ENCODE measurements at places on chromosomes 2 and 18.

DNA sequence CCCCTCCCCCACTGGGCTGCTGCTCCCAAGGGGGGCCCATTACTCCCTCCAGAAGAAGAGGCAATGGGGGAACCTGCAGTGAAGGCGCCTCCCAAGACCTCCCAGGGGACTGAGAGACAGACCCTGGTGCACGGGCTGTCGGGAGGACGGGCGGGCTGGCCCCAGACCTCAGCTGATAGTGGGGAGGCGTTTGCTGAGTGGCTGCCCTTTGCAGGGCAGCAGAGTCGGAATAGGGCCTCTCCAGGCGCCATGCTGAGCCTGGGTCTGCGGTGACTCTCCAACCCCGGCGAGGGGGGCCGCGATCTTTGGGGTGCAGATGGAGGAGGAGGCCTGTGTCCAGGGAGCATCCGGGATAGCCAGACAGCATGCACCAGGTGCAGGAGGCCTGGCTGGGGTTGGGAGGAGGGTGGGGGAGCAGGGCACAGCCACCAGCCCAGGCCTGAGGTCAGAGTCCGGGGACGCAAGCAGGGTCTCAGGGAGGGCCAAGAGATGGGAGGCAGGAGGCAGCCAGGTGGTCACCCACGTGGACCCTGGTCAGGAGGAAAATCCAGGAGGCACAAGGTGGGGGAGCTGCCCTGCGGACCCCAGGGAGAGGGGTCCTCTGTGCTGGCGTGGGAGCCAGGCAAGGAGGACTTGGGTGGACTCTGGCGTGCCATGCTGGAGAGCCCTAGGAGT is 11.0 kb downstream of the CROCC2 start:
- DNase-seq, result peak; percentile 19

GRCh38 chr2:95047629-95048510 is 22.4 kb downstream of the MAL start:
- peak; percentile 19 for DNase-seq

- DNase-seq, result no peak
These were observed 112.5 kb downstream of the SMAD7 start for GRCh38 chr18:48838166-48838775.

- peak; percentile 13 for DNase-seq
These were observed 97.1 kb downstream of the USP40 start for GRCh38 chr2:233469261-233470010.

GRCh38 chr2:171688129-171688465 is 828 bp downstream of the DYNC1I2 start:
- DNase-seq, result no peak

DNA sequence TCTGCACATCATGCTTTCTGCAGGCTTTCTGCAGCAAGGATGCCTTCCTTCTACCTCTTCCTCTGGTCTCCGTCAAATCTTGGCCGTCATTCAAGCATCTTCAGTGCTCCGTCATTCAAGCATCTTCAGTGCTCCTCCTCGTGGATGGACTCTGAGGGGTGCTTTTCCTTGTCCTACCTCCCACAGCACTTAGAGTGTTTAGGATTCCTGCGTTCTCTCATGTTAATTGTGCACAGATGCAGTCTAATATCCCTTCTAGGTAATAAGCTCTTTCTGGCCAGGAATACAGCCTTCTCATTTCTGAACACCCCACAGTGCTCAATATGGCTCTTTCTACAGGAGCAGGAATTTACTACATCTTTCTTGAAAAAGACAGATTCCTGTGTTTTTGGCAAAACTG is 59.8 kb downstream of the ZNF236 start:
- DNase-seq, result no peak

- no peak for DNase-seq
These were observed 31.5 kb upstream of the LYPD6B start for GRCh38 chr2:149006883-149007543.

DNA sequence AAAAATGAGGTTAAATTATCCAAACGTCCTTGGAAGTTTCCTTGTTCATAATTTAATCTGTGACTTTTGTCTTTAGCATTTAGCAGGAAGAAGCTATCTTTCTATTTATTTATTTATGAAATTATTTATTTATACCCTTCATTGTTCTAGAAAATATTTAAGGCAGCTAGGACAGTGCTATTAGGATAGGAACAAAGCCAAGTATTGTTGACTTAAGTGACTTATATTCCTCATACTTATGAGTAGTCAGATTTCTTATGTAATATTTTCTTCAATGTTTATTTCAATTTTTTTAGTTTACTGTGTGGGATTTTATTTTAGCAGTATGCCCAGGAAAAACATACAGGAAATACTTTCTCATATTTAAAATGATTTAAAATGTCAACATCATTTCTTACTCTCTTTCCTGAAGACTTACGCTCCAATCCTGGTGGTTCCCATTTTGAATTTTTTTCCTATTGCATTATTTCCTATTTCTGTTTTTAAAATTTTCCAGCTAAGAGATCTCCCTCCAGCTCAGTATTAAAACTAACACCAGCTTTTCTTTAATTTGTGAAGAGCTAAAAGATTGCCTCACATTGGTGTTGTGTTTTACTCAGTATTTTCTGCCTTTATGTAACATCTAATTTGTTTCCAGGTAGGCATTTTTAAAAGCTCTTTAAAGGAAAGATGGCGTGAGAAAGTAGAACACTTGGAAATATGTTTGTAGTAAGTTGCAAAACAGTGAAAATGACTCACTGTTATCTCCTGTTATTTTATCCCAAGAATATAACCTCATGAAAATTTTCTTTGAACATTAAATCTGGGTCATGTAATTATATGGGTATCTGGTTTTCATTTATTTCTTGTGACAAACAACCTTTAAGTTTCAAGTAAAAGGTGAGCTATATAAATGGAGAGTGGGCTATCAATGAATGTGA is 32.2 kb downstream of the MAPRE2 start:
- no peak for DNase-seq

DNA sequence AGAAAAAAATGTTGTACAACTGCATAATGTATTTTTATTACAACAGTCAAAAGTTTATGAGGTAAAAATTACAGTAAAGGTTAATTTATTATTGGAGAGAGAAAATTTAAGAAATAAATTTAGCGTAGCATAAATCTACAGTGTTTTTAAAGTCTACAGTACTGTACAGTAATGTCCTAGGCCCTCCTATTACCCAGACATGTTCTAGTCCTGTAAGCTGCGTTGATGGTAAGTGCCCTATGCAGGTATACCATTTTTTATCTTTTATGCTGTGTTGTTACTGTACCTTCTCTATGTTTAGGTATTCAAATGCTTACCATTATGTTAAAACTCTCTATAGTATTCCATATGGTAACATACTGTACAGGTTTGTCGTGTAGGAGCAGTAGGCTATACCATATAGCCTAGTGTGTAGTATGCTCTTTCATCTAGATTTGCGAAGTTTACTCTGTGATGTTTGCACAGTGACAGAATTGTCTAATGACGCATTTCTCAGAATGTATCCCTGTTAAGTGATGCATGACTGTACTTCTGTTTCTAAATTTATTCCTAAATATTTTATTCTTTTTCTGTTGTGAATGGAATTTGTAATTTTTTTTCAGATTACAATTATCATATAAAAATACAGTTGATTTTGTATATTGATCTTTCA is 24.5 kb downstream of the ABI2 start:
- no peak for DNase-seq

DNA sequence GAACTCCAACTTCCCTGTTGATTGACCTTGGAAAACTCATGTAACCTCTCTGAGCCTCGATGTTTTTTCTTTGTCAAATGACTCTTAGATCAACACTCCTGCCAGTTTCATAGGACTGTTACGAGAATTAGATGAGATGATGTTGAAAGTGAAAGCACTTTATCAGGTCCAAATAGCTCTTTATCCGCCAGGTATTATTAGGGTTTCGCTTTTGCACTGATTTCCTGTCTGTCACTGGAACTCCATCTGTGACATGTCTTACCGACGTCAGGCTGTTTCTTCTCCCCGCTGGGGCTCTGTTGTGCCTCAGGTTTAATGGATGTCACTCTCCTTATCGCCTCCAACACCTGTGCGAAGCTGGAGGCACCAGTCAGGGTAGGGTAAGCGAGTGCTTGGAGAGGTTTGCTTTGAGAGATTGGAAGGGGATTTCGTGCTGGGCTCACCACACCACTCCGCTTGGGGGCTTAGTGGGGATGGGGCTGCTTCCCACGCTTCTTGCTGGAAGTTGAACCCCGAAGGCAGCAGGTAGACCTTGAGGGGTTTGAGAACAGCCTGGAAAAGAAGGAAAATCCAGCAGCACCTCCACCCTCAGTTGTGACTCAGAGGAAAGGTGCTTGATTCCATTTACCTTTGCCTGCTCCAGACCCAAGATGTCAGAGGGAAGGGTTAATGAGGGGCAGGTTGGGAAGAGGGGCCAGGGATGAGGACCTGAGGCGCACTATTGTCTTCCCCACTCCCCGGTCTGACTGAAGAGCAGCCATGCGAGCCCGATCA is 4.3 kb downstream of the GAD1 start:
- peak; percentile 48 for DNase-seq

DNA sequence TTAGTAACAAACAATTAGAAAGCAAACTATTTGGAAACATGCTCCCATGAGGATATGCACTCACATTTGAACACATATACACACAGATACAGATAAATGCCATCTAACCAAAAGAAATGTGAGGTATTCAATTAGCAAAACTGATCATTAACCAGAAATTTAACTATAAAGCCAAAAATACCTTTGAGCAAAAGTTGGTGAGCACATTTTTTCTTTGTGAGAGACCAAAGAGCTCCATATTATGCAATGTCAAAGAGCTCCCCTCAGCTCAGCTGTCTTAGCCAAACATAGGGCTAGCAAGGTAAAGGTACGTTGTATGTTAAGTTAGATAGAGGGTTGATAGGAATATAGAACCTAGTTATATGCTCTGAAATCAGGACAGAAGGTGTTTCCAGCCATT is 43.8 kb downstream of the CYBRD1 start:
- DNase-seq, result no peak

- no peak for DNase-seq
These were observed 99.5 kb upstream of the AGAP1 start for GRCh38 chr2:235394278-235394828.

- no peak for DNase-seq
These were observed 15.5 kb downstream of the CEP192 start for GRCh38 chr18:13006531-13007247.

GRCh38 chr2:15914596-15915385 is 25.6 kb upstream of the MYCN start:
- DNase-seq, result no peak

GRCh38 chr2:14363976-14364375 is 268.5 kb upstream of the LRATD1 start:
- no peak for DNase-seq

- DNase-seq, result no peak
These were observed 1086.8 kb upstream of the PIK3C3 start for GRCh38 chr18:40868110-40868858.

DNA sequence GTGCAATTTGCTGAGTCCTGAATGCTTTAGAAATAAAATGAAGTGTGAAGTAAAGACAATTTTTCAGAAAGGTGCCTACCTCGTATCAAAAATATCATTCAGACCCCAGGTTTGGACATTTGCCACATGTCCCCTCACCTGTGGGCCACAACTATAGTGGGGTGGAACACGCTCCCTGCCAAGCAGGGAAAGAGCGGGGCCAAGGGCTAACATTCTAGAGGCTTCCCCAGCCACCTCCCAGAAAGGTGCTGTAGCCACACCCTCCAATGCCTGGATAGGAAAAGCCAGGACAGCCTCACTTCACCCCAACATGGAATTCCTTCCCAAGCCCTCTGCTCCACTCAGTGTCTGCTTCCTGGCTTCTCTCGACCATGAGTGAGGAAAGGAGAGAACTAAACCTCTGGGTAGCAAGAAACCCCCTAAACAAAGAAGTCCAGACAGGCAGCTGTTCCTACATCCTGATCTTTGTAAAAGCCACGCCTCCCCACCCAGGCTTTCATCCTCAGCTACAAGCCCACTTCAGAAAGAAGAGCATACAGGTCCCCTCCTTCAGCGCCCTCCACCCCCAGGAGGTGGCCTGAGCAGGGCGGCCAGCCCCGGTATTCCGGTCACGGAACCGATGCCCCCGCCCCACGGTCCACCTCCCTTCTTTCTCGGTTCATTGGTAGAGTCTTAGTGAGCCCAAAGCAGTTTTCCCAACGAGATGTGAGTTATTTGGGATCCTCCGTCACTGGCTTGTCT is 2.1 kb downstream of the COL6A3 start:
- DNase-seq, result no peak

GRCh38 chr2:202909394-202910192 is 1.9 kb downstream of the WDR12 start:
- no peak for DNase-seq

GRCh38 chr2:209648714-209649113 is 122.9 kb upstream of the UNC80 start:
- DNase-seq, result no peak

DNA sequence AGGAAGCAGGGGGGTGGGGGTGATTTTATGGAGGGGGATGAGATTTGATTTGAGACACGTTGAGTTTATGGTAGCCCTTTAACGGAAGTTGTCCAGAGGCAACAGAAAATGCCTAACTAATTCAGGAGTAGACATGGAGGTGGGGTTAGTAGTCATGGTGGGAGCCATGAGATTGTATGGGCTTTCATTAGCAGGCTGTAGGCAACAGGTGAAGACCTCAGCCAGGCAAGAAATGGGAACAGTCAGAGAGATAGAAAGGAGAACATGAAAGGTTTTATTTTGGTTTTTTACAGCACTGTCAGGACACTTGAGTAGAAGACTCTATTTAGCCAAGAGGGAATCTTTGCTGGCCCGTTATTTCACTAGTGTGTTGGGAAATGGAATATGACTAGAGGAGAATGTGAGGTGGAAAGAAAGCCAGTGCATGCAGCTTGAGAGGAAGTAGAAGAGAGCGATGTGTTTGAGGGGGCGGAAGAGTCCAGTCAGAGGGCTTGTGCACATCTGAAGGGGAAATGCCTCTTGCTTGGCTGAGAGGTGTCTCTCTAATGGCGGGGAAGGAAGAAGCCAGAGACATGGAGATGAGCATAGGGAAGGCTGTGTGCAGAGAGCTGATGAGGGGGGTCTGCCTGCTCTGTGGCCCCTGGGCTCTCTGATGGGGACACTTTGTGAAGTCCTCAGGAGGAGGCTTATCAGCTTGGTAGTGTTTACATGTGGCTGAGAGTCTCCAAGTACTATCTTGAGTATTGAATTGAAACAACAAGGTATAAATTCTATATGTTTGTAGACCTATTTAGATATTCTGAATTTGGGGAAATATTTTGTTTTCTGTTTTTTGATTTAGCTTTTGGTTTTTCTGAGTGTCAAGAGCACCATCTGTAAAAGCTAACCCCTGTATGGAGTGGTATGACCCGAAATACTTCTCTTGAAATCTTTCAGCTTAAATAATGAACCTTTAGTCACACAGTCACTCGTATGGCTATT is 66.9 kb upstream of the ITM2C start:
- no peak for DNase-seq

- DNase-seq, result no peak
These were observed 209.1 kb upstream of the KCNJ3 start for GRCh38 chr2:154489266-154489858.

DNA sequence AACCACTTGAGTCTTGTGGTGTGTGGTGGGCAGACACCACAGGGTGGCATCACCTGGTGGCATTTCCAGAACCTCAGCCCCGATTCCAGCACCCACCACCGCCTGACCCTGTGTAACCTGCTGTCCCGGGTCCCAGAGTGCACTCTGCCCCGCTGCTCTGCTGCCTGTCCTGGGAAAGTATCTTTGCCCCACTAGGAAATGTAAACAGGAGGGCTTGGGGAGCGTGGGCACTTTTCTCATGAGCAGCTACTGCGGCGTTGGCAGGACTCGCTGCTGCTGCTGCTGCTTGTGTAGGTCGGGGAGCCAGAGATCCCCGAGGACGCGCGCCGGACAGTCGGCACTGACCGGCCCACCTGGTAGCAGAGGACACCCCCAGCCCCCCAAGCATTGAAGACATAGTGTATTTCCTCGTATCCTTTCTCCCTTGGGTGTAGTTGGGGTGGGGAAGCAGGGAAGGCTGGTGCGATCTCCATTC is 13.4 kb downstream of the DTYMK start:
- no peak for DNase-seq
